ENCODE measurements at places on chromosomes 7 and 10.

GRCh38 chr10:68697106-68697505, 23.9 kb upstream of the CCAR1 start:
- no peak for DNase-seq

DNA sequence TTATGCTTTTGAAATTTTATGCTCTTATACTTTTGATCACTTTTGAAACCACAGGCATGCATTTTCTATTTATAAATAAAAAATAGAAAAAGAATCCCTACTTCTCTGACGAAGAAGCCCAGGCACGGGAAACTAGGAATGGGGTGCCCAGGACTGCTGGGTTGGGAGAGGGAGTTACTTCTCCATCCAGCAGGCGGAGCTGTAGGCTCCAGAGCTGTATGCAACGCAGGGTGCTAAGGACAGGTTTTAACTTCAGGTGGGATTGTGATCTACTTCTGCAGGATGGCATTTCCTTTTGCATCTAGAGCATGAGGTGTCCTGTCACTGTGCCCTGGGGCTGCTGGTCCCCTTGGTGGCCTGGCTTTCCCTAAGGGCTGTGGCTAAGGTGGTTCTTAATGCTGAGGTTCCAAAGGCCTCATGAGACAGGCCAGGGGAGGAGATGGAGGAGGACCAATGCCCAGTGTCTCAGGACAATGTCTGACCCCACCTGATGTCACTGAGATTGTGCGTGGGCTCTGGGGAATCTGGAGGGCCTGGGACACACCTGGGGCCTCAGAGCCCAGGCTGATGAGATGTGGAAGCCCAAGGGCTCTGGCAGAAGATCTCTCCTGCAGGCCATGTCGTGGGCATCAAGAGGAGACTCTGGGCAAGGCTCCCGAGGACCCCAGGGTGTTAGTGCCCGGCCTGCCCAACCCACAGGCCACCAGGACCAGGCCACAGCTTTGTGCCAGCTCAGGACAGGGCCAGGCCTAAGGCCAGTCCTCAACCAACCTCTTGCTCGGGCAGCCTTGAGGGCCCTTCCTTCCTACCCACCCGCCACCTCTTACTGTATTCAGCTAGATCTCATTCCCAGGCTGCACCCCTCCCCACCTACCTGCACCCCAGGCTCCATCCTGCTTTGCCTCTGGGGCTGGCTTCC, 507 bp downstream of the CCDC201 start:
- no peak for DNase-seq

- DNase-seq, result no peak
Measured at GRCh38 chr10:102965311-102965851, 47.3 kb downstream of the CNNM2 start.

- DNase-seq, result no peak
Measured at GRCh38 chr10:96609510-96609909, 22.7 kb upstream of the TM9SF3 start.

DNA sequence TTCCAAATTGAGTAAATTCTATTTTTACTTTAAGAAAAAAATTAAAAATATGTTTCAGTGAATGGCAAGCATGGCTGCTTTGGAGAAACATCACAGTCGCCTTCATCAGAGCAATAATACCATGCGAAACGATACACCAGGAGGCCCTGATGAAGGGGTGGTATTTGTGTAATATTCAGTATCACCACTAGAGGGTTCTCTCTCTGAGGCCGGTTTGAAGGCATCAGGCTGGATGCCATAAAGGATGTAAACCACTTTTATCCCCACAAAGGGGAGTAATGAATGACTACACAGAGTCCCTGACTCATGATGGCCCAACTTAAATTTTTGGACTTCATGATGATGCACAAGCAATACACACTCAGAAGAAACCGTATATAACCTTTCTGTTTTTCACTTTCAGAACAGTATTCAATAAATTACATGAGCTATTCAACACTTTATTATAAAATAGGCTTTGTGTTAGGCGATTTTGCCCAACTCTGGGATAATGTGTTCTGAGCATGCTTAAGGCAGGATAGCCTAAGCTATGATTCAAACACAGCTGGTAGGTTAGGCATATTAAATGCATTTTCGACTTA, 95.5 kb downstream of the PPP1R17 start:
- DNase-seq, result no peak

GRCh38 chr10:130956251-130956650, 355.3 kb downstream of the TCERG1L start:
- DNase-seq, result no peak

DNA sequence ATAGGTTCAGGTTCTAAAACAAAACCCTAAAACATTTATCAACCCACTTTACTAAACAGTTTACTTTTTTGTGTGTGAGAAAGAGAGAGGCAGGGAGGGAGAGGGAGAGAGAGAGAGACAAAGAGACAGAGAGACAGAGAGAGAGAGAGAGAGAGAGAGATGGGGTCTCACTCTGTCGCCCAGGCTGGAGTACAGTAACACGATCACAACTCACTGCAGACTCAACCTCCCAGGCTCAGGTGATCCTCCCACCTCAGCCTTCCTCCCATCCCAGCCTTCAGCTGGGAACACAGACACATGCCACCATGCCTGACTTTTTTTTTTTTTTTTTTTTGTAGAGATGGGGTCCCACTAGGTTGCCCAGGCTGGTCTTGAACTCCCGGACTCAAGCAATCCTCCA, 52.9 kb downstream of the PARD3 start:
- no peak for DNase-seq

DNA sequence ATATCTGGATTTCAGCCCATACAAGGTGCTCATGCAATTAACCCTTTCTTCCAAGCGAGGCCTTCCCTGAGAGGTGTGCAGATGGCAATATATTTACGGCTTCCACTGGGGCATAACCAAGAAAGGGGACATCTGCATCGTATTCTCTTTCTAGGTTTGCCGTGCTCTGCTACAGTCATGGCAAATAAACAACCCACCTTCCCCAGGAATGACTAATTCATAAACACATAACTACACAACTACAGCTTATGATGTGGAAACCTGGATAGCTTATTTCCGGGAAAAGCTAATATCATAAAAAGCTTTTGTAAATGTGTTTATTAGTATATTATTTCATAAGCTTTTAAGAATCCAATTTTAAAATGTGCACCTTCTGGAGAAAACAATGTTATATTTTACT, 120.0 kb downstream of the CAMK1D start:
- DNase-seq, result no peak

GRCh38 chr7:140176122-140176701, 571 bp downstream of the KDM7A start:
- DNase-seq, result peak; percentile 6

GRCh38 chr10:14023673-14024328, 306.9 kb downstream of the FRMD4A start:
- DNase-seq, result no peak

DNA sequence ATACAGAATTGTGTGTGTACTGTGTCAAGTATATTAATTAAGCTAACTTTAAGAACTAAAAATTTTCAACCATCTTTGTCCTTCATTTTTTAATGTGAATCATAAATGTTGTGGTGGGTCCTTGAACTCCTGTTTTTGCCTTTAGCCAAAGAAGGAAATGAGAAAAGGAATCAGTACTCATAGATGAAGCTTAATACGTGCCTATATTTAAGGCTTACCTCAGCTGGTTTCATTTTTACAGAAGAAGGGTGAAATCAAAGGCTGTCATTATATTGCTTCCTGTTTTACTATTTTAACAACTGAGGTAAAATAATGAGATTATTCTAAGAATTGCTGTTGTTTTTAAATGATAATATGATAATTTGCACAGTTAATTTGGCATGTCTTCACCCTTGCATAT, 6.3 kb upstream of the SNX13 start:
- DNase-seq, result no peak

GRCh38 chr7:63925626-63926460, 72.8 kb upstream of the ZNF722 start:
- DNase-seq, result peak; percentile 94

GRCh38 chr7:131328377-131329175, 900 bp downstream of the MKLN1 start:
- DNase-seq, result no peak

- no peak for DNase-seq
Measured at GRCh38 chr10:92834331-92834730, 14.0 kb upstream of the EXOC6 start.

DNA sequence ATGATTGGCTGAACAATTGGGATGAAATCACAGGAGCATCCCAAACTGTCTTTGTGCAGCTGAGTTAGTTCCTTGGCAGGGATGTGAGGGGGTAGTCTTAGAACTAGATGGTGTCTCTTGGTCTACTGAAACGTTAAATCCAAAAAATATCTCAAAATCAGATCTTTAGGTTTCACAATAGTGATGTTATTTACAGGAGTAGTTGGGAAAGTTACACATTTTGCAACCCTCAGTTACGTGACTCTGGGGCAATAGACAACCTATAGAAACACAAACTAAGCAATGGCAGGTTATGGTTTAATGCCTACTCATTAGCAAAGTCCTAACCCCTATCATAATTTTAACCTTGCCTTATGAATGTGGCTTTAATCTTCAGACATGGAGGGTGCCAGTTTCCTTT, 24.0 kb downstream of the PKD1L1 start:
- DNase-seq, result no peak

- no peak for DNase-seq
Measured at GRCh38 chr10:6953271-6953801, 373.3 kb upstream of the PRKCQ start.

- peak; percentile 57 for DNase-seq
Measured at GRCh38 chr7:5629941-5630340, 151.5 kb downstream of the RNF216 start.

DNA sequence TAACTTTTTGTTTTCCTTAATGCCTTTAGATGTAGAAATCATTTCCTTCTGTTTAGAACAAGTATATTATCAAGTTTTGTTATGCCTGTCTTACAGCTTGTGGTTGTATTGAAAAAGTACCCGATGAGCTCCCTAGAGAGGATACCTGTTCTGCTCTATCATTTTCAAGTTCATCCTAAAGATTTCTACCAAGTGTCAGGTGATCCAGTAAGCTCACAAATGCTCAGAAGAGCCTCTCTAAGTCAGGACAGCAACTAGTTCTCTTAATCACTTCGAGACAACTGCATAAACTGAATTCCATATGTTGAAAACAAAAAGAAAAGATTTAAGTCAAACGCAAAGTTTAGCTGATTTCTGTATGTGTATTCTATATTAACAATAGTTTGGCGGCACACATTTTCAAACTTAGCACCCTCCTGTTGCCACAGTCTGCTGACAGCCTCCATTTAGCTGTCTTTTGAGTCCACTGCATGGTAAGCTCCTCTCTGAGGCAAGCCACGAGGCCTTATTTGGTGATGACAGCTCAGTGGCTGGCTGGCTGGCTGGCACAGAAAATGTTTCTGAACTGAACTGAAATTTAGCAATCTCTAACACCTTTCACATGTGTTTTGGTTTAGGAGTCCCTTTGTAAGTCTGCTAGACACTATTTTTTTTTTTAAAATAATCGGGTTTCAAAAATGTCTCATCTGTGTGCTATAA, 59.4 kb downstream of the SEMA3C start:
- no peak for DNase-seq

- no peak for DNase-seq
Measured at GRCh38 chr7:133744451-133744850, 382.7 kb upstream of the LRGUK start.

DNA sequence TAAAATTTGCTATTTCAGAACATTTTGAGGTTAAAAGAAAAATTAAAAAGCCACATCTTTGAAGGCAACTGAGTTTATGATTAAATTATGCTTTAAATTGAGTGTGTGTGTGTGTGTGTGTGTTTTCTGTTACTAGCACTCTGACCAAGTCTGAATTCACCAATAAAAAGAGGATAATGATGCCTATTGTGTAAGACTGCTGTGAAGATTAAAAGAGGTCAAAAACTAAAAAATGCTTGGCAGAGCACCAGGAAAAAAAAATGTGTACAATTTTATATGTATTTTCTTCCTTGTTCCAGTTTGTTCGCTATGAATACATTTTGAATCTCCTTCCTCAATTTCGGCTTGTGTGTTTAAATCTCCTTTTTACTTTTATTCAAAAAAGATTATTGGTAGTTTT, 316.6 kb upstream of the MAGI2 start:
- DNase-seq, result no peak

DNA sequence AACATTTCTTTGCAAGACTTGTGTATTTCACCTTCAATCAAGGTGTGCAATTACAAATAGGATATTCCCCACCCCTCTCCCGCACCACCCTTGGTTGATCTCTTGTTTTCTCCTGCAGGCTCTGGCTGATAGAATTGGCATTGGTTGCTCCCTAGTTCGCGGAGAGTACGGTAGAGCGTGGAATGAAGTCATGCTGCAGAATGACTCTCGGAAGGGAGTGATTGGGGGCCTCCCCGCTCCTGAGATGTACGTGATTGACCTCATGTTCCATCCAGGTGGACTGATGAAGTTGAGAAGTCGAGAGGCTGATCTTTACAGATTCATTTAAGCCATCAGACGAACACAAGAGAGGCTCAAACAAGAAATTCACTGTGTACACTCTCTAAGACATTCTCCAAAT, 58.2 kb upstream of the MSRB2 start:
- DNase-seq, result no peak

GRCh38 chr7:84249656-84250055, 55.1 kb upstream of the SEMA3A start:
- DNase-seq, result no peak

GRCh38 chr7:152403726-152404125, 32.1 kb downstream of the KMT2C start:
- no peak for DNase-seq

DNA sequence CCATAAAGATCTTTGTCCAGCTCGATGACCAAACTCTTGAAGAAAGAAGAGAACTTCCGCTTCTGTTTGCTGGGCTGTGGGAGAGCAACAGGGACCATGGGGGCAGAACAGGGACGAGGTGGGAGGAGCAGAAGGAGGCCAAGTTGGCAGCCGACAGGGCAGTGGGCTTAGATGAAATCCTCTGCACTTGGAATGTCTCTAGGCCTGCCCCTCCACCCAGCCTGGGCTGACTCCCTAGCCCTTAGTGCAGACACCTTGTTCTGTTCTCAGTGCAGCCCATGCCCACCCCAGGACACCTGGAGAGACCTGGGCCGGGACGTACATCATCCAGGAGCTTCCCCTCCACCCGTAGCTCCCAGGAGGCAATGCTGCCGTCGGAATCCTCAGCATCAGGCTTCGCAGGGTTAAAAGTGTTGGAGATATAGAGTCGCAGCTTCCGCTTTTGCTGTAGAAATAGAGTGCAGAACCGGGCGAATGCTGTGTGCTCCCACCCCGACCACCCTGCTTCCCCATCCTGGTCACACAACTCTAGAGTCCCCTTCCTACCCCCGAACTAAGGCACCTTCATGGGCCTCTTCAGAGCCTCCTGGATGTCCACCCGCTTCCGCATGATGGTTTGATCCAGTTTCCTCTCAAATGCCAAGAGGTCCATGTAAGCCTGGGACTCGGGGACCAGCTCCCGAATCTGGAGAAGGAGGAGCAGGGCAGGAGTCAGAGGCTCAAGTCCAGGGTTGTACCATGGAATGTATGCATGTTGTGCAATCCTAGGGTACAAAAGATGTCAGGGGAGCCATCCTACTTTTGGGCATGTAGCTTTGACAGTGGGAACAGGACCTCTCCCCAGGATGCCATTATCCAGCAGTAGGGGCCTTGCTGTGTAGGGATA, 6.1 kb downstream of the SMARCD3 start:
- no peak for DNase-seq

GRCh38 chr7:77579797-77580196, 42.7 kb downstream of the PTPN12 start:
- DNase-seq, result no peak

- no peak for DNase-seq
Measured at GRCh38 chr10:59311025-59311424, 51.3 kb downstream of the FAM13C start.

All from CD8-positive, alpha-beta T cell (primary cell).